Fibroblast of upper back skin (primary cell): ENCODE measurements at places on chromosomes 5 and 9.

DNA sequence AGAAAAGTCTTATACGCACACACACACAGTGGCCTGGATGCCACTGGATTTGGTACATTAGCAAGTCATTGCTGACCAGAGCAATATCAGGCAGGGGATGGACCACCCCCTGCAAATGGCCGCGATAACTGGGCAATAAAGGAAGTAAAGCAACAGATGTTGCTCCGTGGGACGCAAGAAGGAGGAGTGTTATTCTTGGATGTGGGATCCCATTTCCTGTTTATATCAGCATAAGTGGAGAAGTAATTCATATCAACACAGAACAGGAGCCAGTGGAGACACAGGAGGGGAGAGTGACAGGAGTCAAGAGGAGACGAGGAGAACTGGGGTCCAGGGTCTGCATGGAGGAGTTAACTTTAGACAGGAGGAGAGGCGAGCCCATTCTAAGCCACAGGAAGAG lies 18.4 kb downstream of the RUFY1 start:
- DNase-seq, result no peak

DNA sequence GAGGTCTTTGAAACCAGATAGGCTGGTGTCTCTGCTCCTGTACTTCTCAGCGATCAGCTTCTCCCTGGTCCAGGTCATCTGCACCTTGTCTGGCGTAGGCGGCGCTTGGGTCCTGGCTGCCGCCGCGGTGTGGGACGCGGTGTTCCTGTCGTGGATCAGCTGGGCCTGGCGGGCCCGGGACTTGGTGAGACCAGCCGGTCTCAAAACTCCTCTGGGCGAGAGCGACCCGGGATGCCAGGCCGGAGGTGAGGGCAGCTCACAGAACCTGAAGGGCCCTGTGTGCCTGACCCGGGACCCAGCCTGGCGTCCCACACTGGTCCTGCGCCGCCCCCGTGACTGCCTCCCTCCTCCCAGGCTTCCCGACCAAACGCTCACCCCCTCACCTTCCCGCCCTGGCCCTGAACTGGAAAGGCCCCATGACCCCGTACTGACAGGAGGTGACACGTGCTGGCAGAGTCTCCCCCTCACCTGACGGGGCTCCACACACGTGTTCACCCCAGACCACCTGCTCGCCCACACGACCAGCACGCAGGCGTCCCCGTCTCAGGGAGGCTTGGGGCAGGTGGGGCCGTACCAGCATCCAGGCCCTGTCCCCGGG lies 49.0 kb downstream of the NKD2 start:
- DNase-seq, result no peak

DNA sequence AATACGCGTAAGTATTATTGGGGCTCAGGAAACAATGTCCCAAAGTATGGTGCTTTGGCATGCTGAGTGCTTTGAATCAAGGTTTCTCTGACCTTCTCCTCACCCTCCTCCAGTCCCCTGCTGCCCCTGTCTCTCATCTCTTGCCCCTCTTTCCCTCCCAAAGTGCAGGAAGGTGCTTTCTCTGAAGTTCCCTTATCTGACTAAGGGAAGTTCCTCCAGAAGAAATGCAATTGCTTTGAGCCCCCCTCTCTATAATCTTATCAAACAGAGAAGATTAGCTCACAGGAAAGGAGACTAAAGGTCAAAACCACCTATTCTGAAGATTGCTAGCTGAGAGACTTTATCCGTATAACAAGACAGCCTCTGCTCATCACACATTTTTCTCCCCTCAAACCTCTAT lies 288.1 kb downstream of the ARL15 start:
- DNase-seq, result no peak

GRCh38 chr9:136832581-136832980 lies 9.7 kb upstream of the AJM1 start:
- no peak for DNase-seq

DNA sequence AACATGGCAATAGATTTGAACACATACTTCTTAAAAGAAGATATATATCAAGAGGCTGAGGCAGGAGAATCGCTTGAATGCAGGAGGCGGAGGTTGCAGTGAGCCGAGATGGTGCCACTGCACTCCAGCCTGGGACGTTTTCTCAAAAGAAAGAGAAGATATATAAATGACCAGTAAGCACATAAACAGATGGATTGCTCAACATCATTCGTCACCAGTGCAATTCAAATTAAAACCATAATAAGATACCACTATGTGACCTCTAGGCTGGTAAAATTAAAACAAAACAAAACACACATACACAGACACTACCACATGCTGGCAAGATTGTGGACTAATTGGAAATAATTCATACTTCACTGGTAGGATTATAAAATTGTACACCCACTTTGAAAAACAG lies 5.3 kb upstream of the TXN start:
- no peak for DNase-seq

GRCh38 chr9:128716581-128717254 lies 7.2 kb downstream of the ZDHHC12 start:
- no peak for DNase-seq

- no peak for DNase-seq
Observed at GRCh38 chr5:115084246-115084793, 85.4 kb downstream of the TRIM36 start.

- no peak for DNase-seq
Observed at GRCh38 chr9:3385871-3386270, 139.9 kb downstream of the RFX3 start.

DNA sequence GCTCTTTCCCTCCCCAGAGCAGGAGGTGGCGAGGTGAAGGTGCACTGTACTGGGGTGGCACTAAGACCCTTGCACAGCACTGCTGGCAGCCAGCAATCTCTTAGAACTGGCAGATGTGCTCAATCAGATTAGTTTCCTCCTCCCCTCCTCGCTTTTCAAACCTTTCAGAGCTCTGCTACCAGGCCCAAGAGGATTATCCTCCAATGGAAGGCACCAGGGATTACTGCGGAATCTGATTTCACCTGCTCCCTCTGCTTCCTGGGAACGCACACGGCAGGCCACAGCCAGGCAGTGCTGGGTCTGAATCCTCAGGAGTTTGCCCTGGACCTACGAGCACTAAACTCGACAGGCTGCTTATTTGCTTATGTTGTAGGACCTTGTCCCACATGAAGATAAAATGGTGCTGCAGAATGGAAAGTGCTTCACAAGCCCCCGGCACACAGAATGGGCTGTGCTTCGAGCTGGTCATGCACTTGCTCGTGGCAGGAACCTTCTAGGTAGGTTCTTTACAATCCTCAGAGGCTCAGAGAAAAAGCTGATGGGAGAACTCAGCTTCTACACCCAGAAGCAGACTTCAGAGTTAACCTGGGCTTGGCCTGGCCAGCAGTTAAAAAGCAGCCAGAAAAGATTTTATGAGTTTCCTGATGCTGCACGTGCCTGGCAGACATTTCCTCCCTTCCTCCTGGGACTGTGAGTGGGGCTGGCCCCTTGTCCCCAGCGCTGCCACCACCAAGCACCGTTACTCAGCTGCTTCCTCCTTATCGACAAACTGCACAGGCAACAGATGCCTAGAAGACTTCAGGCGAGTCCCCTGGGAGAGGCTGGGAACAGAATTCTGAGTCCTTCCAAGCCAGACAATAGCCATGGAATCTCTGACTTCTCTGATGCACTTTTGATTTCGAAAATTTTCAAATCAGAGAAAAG lies 33.1 kb downstream of the FABP6 start:
- no peak for DNase-seq

DNA sequence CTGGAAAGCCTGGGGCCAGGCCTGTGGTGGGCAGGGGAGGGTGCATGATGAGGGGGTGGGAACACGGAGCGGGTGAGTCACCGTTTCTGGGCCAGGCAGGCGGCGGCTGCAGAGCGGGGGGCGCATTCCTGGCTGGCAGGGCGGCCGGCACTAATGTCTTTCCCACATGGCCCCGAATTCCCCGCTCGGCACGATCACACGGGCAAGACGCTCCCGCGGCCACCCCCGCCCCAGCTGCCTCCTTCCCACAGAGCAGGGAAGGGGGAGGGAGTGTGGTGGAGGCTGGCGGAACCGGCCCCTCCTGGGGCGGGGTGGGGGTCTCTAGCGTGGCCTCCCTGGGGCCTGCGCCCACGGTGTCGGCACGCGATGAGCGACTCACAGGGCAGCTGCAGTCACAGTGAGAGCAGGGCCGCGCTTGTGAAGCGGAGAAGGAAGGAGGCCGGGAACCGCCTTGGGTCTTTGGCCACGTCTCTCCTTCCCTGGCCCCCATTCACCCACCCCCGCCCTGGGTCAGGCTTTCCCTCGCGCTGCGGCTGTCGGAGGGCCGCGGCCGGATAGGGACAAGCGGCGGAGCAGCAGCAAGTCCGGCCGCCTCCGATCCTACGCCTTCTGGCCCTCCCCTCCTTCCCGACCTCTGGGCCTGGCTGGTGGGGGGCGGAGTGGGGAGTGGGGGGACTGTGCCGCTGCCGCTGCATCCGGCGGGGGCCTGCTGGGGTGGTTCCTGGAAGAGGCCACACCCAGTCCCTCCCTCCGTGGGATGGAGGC lies 48.9 kb downstream of the CXXC5 start:
- peak; percentile 96 for DNase-seq

GRCh38 chr5:6218116-6218515 lies 160.2 kb downstream of the MED10 start:
- DNase-seq, result no peak

- peak; percentile 78 for DNase-seq
Observed at GRCh38 chr9:101465326-101465915, 29.8 kb upstream of the ALDOB start.

DNA sequence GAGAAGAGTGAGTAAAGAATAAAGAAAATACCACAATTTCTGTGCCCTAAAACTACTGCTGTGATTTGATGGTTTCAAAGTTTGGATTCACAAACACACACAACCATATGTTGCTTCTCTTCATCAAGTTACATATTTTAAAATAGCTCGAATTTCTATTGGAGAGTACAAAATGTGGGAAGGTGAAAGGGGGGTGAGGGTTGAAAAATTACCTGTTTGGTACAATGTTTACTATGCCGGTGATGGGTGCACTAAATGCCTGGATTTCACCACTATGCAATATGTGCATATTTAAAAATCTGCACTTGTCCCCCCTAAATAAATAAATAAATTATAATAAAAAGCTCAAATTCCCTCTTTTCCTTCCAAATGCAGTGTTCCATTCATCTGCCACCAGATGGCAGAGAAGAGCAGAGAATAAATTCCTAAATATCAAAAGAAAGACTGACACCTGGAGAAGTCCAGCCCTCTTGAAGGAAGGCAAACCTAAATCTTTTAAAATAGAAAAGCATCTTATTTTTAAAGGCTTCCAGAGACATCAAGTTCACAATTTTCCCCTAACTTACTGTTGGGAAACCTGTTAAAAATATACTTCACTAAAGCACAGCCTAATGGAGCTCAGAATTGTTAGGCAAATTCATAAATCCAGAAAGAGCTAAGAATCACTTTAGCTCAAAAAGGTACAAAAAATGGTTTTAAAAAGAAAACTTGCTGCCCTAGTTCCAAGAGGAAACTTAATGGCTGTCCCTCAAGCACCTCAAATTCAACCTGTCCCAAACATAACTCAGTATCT lies 24.8 kb upstream of the HNRNPA0 start:
- DNase-seq, result peak; percentile 39

GRCh38 chr9:23586906-23587305 lies 239.1 kb downstream of the ELAVL2 start:
- no peak for DNase-seq

- DNase-seq, result peak; percentile 2
Observed at GRCh38 chr9:84059936-84060335, 79.3 kb downstream of the RMI1 start.

DNA sequence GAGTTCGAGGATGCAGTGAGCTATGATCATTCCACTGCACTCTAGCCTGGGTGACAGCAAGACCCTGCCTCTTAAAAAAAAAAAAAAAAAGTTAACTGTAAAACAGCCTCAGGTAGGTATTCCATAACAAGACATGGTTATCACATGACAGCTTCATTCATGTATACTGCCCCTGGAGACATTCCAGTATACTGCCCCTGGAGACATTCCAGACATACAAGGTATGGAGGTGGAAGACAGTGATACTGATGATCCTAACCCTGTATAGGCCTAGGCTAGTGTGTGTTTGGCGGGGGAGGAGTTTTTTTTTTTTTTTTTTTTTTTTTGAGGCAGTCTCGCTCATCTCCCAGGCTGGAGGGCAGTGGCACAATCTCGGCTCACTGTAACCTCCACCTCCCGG lies 105.5 kb downstream of the RICTOR start:
- no peak for DNase-seq

DNA sequence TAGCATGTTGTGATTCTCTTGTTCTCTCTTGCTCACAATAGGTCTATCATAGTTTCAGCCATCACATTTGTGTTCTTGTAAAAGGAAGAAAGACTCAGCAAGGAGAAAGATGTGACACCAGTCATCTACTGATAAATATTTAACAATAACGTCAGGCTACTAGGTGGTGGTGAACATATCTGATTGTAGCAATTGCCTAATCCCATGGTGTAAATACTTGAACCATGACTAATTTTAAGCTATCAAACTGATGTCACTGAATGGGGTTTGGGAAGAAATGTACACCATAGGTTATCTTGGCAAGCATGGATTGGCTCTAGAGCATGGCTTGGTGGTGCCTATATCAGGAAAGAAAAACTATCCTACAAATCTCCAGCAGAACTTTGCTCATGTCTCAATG lies 16.6 kb downstream of the DMRTA1 start:
- no peak for DNase-seq

DNA sequence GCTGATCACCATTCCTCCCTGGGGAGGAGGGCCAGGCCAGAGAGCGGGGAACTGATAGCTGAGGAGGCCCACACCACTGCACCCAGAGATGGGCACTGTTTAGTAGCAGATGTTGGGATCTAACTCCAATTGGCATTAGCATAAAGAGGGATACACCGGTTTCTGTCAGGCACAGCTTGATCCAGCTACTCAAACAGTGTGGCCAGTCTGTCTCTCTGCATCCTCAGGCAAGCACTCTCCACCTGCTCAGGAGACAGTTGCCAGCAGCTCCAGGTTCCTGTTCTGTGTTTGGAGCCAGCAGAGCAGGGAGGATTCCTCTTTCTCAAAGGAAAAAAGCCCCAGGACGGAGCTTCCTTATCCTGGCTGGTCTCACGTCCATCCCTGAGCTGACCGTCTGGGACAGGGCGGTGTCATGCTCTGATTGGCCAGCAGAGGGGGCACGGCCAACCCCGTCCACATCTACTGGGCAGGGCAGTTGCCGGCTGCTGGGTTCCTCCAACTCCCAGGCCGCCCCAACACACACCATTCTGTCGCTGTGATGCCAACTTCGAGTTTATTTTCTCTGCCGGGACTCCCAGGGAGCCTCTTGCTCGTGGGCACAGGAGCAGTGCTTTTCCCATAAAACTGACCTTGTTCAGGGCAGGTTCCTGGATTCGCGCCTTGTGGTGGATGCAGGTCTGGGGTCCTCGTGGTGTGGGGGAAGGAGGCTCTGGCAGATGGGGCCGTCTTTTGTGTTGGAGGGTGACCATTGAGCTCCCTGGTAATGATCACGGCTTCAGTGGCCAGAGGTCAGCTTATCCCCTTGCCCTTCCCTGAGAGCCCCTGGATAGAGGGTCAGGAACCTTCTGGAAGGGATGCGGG lies 47.9 kb downstream of the COL5A1 start:
- peak; percentile 29 for DNase-seq

GRCh38 chr9:81377320-81377719 lies 312.0 kb downstream of the TLE1 start:
- DNase-seq, result no peak
